ENCODE measurements at places on chromosomes 4 and X.

DNA sequence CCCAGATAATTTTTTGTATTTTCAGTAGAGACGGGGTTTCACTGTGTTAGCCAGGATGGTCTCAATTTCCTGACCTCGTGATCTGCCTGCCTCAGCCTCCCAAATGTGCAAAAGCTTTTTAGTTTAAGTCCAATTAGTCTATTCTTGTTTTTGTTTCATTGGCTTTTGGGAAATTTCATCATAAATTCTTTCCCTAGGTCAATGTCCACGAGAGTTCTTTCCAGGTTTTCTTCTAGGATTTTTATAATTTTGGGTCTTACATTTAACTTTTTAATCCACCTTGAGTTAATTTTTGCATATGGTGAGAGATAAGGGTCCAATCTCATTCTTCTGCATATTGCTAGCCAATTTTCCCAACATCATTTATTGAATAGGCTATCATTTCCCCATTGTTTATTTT, 36.3 kb upstream of the PDLIM5 start:
- no peak for DNase-seq

GRCh38 chrX:36414056-36414455, 494.5 kb downstream of the CFAP47 start:
- peak; percentile 2 for DNase-seq

DNA sequence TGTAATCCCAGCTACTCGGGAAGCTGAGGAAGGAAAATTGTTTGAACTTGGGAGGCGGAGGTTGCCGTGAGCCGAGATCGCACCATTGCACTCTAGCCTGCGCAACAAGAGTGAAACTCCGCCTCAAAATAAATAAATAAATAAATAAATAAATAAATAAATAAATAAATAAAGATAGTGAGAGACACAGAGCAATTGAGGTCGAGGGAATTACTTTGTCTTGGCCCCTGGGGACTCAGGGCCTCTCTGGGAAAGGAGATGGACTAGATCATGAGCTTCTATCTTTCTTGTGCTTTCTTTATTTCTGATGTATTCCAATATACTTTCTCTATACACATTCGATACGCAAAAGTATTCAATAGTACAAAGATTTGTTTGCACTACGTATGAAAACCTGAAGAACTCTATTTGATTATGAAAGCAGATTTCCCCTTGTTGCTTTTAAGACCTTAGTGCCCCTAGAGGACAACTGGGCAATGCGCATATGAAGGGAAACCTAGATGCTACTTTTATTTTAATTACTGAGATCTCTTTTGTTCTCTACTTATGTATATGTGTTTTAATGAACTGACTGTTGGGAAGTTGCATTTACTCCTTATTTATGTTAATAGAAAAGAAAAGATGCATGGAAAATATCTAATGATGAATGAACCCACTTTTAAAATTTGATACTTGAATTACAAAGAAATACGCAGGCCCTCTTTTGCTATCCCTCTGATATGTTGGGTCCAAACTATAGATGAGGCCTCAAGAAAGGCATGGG, 12.8 kb upstream of the ELOVL6 start:
- DNase-seq: peak; percentile 53

- no peak for DNase-seq
Observed at GRCh38 chrX:134457708-134458107, 2.3 kb upstream of the HPRT1 start.

All from ACHN (cell line).